ENCODE measurements at places on chromosomes 13 and 19. TPM values are rescaled to one million over a fixed set of nuclear protein-coding genes. Genes with fewer than 3 reads are reported as not detected.

- no peak for DNase-seq
These were observed 650.8 kb upstream of the PCDH9 start for GRCh38 chr13:67880916-67881315.

TUBGCP3 gene
- polyA plus RNA-seq, result 35.8 TPM

DNA sequence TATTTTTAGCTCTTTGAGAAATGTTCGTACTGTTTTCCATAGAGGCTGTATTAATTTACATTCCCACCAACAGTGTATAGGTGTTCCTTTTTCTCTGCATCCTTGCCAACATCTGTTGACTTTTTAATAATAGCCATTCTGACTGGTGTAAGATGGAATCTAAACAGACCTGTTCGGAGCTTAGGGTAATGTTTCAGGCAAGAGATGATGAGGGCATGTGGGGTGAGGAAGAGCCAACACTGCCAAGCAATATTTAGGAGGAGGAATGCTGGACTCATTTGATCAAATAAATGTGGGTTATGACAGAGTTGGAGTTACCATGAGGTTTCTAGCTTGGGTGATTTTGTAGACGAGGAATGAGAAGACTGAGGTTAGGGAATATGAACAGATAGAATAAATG, 382.9 kb downstream of the KLF12 start:
- no peak for DNase-seq

- no peak for DNase-seq
These were observed 194.0 kb downstream of the NDFIP2 start for GRCh38 chr13:79674765-79675515.

GRCh38 chr13:109776575-109776974, 9.8 kb downstream of the IRS2 start:
- no peak for DNase-seq

GRCh38 chr19:4508698-4509097, 9.6 kb downstream of the PLIN4 start:
- DNase-seq, result no peak

DOCK6 gene
- 154 TPM for polyA plus RNA-seq

DNA sequence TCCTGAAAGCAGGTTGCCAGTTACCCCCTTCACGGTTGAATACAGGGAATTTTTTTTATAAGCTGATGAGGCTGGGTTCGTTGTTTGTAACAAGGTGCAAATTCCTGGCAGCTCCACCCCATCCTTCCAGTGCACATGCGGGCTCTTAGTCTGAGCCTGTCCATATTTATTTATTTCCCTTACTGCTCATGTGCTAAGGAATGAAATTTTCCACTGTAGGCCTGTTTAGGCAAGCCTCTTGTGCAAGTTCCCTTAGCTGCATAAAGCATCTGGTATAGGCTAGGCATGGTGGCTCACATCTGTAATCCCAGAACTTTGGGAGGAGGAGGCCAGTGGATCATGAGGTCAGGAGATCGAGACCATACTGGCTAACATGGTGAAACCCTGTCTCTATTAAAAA, 560.9 kb upstream of the PCDH9 start:
- DNase-seq, result no peak

- no peak for DNase-seq
These were observed at the start of gene ARHGAP35 for GRCh38 chr19:46860846-46861690. Gene ARHGAP35, plus strand, starts transcription at chr19:46860997. Its CDS starts 57,679 bp downstream, at chr19:46918676.

SBK2 gene
- not detected for polyA plus RNA-seq

- DNase-seq, result no peak
These were observed 222.9 kb upstream of the HTR2A start for GRCh38 chr13:47119575-47120235.

GRCh38 chr13:35629026-35629425, 152.5 kb upstream of the MAB21L1 start:
- no peak for DNase-seq

GRCh38 chr19:23587546-23587945, 99.5 kb downstream of the ZNF675 start:
- DNase-seq, result no peak

GRCh38 chr13:110536006-110536693, 25.4 kb downstream of the RAB20 start:
- DNase-seq, result no peak

DNA sequence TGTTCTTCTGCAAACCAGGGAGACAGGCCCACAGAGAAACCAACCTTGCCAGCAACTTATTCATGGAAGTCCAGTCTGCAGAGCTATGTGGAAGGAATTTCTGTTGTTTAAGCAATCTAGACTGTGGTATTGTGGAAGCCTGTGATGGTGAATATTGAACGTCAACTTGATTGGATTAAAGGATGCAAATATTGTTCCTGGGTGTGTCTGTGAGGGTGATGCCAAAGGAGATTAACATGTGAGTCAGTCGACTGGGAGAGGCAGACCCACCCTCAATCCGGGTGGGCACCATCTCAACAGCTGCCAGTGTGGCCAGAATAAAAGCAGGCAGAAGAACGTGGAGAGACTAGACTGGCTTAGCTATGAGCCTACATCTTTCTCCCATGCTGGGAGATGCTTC, 606.0 kb downstream of the EFNB2 start:
- DNase-seq, result no peak

DNA sequence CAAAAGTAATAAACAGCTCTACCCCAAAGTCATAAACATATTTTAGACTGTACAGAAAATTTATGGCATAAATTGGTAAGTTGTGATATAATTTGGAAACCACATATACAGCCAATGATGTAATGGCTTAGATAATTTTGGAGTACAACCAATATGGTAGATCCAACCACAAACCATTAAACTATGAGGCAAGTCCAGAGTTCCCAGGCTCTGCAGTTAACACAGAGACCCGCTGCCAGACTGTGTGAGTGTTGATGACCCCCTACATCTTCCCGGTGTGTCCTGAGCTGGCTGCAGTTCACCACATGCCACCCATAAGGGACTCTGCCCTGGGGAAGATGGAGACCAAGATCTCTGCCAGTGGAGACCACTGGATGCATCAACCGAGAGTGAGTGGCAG, 9.9 kb upstream of the SERPINE3 start:
- DNase-seq, result no peak

- DNase-seq, result no peak
These were observed 2.3 kb downstream of the MCF2L start for GRCh38 chr13:112971288-112971643.
